Left lung (tissue), 14 donors: ENCODE measurements at places on chromosomes 13 and 19. TPM values are rescaled to one million over a fixed set of nuclear protein-coding genes. Genes with fewer than 3 reads are reported as not detected.

MYO1F gene
- 13.3 TPM for polyA plus RNA-seq

DNA sequence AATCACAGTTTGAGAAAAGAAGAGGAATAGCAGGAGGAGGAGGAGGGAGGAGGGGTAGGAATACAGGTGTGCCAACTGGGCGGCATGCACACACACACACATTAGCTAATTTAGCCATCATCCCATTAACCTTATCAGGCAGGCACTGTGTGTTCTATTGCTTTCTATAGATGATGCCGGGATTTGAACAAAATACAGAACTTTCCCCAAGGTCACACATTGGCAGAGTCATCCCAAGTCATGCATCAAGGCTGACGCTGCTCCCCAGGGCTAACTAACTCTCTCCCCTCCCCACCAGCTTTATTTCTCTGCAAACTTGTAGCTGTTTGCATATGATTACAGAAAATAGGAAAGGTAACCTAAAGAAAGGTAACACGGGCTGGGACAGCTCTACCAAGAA is 83.0 kb downstream of the NUFIP1 start:
- no peaks in the 10 kb centered on the region for H3K36me3 ChIP-seq
- no peak for DNase-seq
- H3K27ac ChIP-seq: no peak overlapping the region

DNA sequence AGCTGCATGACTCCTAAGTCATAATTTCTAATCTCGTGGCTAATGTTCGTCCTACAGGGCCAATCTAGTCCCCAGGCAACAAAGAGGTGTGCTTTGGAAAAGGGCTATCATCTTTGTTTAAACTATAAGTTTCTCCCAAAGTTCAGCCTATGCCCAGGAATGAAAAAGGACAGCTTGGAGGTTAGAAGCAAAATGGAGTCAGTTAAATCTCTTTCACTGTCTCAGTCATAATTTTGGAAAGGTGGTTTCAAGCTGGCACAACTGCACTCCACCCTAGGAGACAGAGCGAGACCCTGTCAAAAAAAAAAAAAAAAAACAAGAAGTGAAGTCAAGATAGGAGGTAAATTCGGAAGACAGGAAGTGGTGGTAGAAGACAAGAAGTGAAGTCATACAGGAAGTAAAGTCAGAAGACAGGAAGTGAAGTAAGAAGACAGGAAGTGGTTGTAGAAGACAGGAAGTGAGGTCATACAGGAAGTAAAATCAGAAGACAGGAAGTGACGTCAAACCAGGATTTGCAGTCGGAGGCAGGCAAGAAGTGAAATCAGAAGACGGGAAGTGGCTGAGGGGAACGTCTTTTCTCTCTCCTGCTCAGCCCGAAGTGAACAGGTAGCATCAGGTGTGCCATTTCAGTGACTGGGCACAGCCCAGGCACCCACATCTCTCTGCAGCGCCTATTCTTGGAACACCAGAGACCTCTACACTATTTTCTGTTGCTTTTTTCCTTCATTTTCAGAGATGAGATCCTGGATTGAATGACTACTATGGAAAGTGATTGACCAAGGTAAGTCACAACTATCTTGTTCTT is 32.2 kb downstream of the GP6 start:
- no peaks in the 10 kb centered on the region for H3K4me1 ChIP-seq
- no peak overlapping the region for H3K27ac ChIP-seq
- no peaks in the 10 kb centered on the region for H3K36me3 ChIP-seq

DNA sequence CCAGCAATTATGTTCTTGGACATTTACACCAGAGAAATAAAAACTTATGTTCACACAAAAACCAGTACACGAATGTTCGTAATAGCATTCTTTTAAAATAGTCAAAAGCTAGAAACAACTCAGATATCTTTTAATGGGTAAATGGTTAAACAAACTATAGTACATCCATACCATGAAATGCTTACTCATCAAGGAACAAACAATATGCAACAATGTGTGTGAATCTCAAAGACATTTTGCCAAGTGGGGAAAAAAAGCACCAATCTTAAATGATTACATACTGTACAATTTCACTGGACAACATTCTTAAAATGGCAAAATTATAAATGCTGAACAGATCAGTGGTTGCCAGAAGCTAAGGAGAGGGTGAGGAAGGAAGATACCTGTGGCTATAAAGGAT is 36.6 kb downstream of the MYCBP2 start:
- DNase-seq: no peak
- no peak overlapping the region for H3K27ac ChIP-seq
- H3K4me3 ChIP-seq: no peak overlapping the region
- H3K27me3 ChIP-seq: no peaks in the 10 kb centered on the region
- H3K4me1 ChIP-seq: no peaks in the 10 kb centered on the region

DNA sequence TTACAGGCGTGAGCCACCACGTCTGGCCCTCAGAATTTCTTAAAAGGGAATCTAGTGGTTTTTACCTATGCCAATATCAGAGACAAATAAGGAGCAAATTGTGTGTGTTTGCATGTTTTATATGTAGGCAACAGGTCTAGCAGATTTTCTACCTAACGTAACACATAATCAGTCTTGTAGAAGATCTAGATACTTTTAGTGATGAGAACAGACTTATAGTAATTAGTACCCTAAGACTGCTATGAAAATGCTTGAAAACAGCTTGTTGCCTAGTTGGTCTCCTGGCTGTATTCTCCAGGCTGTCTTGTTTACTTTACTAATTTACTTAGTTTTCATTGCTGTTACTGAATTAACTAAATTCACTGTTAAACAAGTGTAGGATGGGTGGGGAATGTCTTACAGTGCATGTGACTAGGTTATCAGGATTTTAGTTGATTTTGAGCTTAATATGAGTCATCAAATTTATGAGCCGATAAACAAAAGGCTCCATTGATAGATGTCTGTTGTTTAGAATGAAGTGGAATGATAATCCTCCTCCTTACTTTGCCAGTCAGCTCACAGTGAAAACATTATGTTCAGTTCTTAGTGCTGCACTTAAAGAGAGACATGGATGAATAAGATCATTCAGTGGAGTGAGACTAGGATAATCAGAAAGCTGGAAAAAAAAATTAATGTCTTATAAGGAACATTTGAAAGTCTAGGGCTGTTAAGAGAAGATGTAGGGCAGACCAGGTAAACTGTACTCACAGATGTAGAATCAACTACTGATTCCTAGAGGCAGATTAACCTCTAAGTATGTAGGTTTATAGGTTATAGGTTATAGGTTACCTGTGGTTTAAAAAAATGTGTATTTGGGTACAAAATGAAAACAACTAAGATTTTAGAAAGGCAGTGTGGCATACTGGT is 22.4 kb downstream of the GTF2F2 start:
- no peak for DNase-seq
- no peak overlapping the region for H3K4me3 ChIP-seq
- no peak overlapping the region for H3K27ac ChIP-seq
- H3K4me1 ChIP-seq: peaks cover under 1% of the 10 kb centered on the region
- no peaks in the 10 kb centered on the region for H3K27me3 ChIP-seq
- H3K36me3 ChIP-seq: peaks cover 20% of the 10 kb centered on the region

GRCh38 chr13:97768134-97768533 is 185.3 kb upstream of the IPO5 start:
- H3K27ac ChIP-seq: no peak overlapping the region
- H3K27me3 ChIP-seq: no peaks in the 10 kb centered on the region
- DNase-seq: no peak
- H3K4me3 ChIP-seq: no peak overlapping the region
- H3K4me1 ChIP-seq: no peaks in the 10 kb centered on the region
- no peaks in the 10 kb centered on the region for H3K36me3 ChIP-seq

- H3K4me3 ChIP-seq: no peak overlapping the region
- no peaks in the 10 kb centered on the region for H3K27me3 ChIP-seq
- H3K27ac ChIP-seq: no peak overlapping the region
- no peaks in the 10 kb centered on the region for H3K36me3 ChIP-seq
Observed at GRCh38 chr19:15154002-15154612, 46.7 kb downstream of the NOTCH3 start.

PBX4 gene
- 18.0 TPM for polyA plus RNA-seq

DNA sequence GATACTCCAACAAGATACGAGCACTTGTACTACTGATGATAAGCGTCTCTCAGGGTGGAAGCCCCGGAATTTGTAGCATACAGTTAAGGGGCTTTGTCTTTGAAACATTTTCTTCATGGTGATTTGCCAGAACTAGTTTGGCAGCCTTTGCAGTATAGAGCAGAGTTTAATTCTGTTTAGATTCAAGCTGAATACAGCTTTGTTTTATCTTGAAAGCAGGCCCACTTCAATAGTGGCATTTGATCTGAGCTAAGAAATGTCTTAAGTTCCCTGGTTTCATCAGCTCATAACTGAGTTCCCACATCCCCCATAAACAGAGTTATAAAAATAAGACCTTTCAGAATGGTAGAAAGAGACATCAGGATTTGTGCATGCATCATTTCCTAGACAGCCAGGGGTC is 125.9 kb downstream of the MIPEP start:
- DNase-seq: peak; percentile 45
- H3K4me1 ChIP-seq: peaks cover under 1% of the 10 kb centered on the region
- H3K27me3 ChIP-seq: no peaks in the 10 kb centered on the region
- no peak overlapping the region for H3K4me3 ChIP-seq

DNA sequence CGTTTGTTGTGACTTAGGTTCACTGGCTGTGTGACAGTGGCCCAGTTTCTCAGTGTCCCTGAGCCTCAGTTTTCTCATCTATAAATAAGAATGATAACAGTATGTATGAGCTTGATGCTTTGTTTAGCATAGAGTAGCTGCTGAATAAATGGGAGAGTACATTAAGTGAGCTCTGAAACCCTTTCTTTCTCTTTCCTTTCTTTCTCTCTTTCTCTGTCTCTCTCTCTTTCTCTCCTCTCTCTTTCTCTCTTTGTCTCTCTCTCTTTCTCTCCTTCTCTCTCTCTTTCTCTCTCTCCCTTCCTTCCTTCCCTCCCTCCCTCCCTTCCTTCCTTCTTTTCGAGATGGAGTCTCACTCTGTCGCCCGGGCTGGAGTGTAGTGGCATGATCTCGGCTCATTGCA is 2.0 kb downstream of the KXD1 start:
- H3K27me3 ChIP-seq: no peaks in the 10 kb centered on the region
- H3K36me3 ChIP-seq: peaks cover 35% of the 10 kb centered on the region
- no peak overlapping the region for H3K4me3 ChIP-seq

DNA sequence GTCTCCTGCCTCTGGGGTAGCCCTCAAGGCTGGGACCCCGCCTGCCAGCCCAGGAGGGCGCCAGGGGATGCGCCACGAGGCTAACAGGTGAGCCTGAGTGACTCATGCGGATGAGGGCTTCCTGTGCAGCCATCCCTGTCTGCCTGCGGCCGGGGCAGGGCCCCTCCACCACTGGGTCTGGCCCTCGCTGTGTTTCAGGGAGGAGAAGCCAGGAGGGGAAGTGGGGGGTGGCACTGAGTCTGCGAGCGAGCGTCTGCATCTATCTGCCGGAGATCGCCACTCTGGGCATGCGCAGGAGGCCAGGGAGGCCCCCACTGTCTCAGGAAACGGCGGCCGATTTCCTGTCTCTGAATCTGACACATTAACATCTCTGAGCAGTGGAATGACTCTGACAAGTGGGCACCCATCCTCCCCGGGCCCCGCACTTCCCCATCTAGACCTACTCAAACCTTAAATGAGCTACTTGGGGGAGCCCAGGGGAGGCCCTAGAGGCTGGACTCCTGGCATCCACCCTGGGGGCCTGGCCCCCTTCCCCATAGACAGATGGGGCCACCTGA is 19.7 kb downstream of the RFX1 start:
- H3K27ac ChIP-seq: peak overlapping the region; percentile 93
- peak; percentile 94 for DNase-seq
- no peaks in the 10 kb centered on the region for H3K27me3 ChIP-seq
- H3K4me1 ChIP-seq: peaks cover 25% of the 10 kb centered on the region
- peak overlapping the region; percentile 5 for H3K4me3 ChIP-seq

DNA sequence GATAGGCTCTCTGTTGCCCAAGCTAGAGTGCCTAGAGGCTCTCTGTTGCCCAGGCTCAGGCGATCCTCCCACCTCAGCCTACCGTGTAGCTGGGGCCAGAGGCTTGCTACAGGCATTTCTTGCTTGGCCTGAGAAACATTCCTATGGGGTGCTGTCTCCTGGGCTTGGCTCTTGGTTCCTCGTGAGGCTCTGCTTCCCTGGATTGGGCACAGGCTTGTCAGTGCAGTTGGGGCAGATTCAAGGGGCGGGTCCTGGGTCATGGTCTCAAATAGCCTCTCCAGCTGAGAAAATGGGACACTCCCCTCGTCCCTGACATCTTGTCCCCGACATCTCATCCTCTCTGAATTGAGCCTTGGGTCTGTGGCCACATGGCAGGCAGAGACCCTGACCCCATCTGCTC is 4.9 kb downstream of the TSSK6 start:
- H3K4me1 ChIP-seq: peaks cover 5% of the 10 kb centered on the region
- H3K36me3 ChIP-seq: peaks cover 30% of the 10 kb centered on the region
- no peak for DNase-seq
- H3K27ac ChIP-seq: no peak overlapping the region
- H3K4me3 ChIP-seq: no peak overlapping the region
- no peaks in the 10 kb centered on the region for H3K27me3 ChIP-seq

DNA sequence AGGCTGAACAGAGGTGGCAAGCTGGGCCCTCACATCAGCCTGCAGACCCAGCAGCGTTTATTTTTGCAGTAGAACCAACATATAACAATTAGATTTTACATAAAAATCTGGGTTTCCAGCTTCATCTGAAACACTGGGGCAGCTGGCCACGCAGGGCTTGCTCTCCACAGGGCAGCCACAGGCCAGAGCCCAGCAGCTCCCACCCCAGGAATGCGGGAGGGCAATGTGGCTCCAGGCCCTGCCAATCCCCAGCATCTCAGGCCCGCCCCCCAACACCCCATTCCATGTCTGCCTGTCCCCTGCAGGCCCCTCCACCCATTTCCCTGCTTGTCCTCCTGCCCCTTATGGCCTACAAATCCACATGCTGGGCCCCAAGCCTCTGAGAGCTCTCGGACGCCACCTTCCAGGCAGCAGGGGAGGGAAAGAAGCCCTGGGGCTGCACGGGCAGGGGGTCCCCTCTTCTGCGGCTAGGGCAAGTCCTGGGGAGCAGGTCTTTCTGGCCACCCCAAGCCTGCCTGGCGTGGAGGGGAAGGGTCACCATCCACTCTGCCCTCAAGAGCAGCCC is 15.0 kb upstream of the VSTM2B start:
- no peaks in the 10 kb centered on the region for H3K27me3 ChIP-seq
- no peak overlapping the region for H3K27ac ChIP-seq
- DNase-seq: no peak
- H3K4me3 ChIP-seq: no peak overlapping the region

TTYH1 gene
- polyA plus RNA-seq: 4.1 TPM

DNA sequence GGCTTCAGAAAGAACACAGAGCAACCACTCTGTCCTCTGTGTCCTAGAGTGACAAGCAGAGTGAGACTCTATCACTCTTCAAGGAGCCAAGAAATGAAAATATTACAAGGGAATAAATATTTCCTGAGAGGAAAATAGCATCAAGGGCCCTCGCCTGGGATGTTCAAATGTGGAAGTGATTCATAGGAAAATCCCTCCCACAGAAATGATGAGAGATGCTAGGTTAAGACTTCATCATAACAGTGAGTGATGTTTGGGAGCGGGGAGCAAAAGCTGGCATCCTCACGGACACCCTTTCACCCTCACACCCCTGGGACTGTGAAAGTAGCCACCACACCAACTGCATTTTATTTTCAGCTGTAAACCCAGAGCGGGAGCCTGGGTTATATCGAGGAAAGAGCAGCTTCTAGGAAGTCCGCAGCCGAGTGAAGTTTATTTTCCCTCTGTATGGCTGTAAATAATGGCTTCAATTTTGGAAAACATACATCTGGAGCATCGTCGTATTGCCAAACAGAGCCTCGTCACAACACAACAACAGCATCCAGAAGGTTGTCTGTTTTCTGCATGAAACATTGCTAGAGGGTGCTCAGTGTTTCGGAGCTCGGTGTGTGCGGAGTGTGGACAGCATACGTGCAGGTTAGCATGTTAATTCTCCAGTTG is 54.8 kb downstream of the DLEU7 start:
- no peak overlapping the region for H3K4me3 ChIP-seq
- no peak overlapping the region for H3K27ac ChIP-seq
- no peak for DNase-seq
- no peaks in the 10 kb centered on the region for H3K27me3 ChIP-seq
- no peaks in the 10 kb centered on the region for H3K36me3 ChIP-seq
